ENCODE measurements at places on chromosomes 5 and 9. TPM values are rescaled to one million over a fixed set of nuclear protein-coding genes. Genes with fewer than 3 reads are reported as not detected.

- no peak for DNase-seq
Measured at GRCh38 chr9:90861380-90861779, 59.8 kb downstream of the SYK start.

- no peak for DNase-seq
Measured at GRCh38 chr9:15220658-15221318, 86.2 kb downstream of the TTC39B start.

DNA sequence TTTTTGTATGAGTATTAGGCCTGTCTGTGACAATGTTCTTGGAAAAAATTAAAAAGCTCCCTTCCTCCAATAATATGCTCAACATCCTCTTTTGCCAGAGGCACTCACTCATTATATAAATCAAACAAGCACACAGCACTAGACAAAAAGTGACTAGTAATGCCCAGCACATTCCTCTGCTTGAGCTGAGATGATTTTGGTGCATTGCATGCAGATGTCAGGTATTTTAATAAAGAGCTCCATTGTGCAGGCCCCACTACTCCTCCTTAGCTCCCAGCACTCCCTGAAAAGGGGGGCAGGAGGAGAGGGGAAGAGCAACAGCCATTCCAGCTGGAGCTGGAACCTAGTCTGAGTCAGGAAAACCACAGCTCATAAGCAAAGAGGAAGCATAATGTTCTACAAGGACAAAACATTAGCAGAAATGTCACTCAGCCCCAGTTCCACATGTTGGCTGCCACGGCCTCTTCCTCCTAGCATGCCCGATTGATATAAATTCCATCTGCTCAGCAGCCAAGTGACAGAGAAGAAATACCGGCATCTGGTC, 348.5 kb downstream of the BNC2 start:
- no peak for DNase-seq

- DNase-seq, result no peak
Measured at GRCh38 chr5:172414531-172415361, 39.6 kb downstream of the SH3PXD2B start.

- DNase-seq, result no peak
Measured at GRCh38 chr5:130385656-130386055, 481.4 kb downstream of the CHSY3 start.

- no peak for DNase-seq
Measured at GRCh38 chr5:10707198-10708142, 53.6 kb downstream of the DAP start.

GRCh38 chr5:50325237-50325832, 115.8 kb downstream of the EMB start:
- DNase-seq, result no peak

- DNase-seq, result no peak
Measured at GRCh38 chr9:134460206-134460605, 134.0 kb downstream of the RXRA start.

- DNase-seq, result no peak
Measured at GRCh38 chr5:65981548-65981947, 55.2 kb downstream of the ERBIN start.

DNA sequence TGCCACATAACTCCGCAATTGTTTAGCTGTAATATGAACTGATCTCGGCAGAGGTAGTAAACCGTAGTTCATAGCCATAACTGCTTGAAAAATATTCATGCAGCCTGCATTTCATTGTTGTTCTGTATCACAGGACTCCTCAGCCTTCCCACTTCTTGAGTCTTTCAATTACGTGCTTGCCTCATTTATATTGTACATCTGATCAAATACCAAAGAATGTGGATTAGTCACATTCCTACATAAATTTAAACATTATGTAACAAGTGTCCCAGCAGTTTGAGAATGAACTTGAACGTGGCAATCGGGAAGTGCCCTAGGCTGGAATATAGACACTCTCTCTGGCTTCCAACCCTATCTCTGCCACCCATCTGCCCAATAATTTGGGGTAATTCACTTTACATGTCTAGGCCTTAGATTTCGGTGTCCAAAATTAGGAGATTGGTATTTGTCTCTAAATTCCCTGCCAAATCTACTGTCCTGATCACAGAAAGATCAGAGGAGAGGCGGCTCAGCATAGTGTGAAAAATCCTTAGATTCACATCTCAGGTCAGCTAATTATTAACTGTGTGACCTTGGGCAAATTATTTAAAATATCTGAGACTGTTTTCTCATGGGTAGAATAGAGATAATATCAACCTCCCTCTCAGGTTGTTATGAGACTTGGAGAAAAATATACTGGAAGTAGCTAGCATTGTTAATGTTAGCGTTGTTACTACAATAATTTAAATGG, 215.1 kb upstream of the RFX3 start:
- DNase-seq, result no peak

DNA sequence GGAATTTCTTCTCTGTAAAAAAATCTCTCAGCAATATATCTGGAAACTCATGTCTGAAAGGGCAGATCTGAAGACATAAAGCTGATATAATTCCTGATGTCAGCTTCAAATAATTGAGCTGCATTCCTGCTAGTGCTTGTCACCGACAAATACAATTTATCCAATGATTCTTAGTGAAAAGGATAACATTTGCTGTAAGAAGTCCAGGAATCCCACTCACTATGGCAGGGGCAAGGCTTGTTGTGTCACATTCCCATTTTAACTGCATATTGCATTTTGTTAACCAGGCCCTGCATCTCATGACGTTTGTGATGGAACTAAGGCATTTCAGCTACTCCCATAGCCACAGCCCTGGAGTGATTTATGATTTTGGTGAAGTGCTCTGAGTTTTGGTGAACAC, 160.1 kb upstream of the DAB2 start:
- no peak for DNase-seq

DNA sequence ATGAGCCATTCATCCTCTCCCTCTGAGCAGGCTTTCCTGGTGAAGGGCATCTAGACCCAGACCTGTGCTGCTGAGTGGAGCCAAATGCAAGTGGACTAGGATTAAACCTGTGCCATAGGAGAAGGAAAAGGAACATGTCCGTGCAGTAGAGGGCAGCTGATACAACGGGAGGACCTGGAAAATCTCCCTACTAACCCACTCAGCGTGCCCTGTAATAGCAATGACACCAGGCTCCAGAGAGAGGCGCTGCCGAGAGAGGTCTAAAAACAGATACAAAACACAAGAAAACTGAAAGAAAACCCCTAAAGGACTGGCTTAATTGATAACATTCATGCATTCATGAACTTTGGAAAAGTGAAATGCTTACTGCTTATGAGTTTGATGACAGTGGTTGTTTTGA, 60.8 kb downstream of the PFDN1 start:
- DNase-seq, result no peak

DNA sequence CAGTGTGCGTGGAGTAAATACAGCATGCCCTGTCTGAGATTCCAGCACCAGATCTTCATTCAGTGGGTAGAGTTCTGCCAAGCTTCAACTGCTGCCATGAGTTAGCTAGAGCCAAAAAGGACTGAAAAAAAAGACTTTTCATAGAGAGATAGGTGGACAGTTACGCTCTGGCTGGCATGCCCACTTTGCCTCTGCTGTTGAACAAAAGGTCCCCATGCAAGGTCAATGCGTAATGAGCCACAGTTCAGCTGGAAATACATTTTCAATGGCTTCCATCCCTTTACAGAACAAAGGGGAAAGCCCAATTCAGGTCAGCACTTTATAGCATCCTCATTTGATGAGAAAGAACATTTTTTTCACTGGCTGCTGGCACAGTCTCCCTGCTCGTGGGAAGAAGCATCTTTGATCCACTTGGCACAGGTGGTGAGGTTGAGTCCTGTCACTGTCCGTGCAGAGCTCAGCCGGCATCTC, 86.9 kb upstream of the ERCC6L2 start:
- no peak for DNase-seq

- DNase-seq, result no peak
Measured at GRCh38 chr5:337563-338130, 16.1 kb downstream of the AHRR start.

DNA sequence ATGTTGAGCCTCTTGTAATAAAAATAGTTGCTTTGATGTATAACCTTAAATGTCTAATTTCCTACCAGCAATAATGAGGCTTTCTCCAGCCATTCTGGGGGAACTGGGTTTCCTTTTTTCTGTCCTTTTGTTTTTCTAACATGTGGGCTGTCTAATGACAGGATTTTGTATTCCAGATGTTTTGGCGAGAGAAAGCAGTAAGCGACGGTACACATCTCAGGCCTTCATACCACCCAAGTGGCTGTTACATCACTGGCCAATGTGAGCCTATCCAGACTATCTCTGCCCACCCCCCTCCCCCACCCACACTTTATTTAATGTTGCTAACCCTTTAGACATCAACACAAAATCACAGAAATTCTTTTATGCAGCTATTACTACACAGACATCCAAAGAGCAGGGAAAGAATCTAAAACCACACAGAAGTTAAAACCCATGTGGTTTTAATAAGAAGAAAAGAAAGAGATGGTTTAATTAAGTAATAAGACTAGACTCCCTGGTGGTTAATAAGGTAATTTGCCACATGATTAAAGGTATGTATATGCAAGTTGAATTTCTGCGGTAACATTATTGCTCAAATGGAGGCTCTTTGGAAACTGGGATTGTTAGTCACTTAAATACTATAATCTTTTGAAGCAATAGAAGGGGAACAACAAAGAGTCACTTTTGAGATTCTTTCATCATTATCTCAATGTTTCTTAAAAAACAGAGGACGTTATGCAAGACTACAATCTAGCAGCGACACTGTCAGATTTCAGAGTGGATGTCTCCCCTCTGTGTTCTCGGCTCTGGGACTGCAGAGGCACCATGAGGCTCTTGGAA, 365.1 kb downstream of the ENC1 start:
- DNase-seq, result peak; percentile 54

GRCh38 chr9:73816905-73817304, 665.2 kb downstream of the ANXA1 start:
- no peak for DNase-seq

DNA sequence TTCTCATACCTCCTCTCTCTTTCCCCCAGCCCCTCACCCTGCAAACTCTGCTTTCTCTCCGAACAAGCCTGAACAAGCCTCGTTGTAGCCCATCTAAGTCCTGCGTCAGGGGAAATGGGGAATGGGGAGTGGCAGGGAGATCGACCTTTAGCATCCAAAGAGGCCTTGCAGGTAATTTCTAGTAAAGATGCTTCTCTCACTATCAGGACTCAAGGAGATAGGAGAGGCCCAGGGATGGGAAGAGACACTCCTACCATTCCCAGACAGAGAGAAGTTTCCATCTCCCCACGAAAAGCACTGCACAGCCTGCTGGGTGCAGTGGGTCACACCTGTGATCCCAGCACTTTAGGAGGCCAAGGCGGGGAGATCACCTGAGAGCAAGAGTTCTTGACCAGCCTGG, 44.4 kb upstream of the CTNNA1 start:
- no peak for DNase-seq

GRCh38 chr5:55187370-55187769, 14.4 kb upstream of the CDC20B start:
- DNase-seq, result no peak

DNA sequence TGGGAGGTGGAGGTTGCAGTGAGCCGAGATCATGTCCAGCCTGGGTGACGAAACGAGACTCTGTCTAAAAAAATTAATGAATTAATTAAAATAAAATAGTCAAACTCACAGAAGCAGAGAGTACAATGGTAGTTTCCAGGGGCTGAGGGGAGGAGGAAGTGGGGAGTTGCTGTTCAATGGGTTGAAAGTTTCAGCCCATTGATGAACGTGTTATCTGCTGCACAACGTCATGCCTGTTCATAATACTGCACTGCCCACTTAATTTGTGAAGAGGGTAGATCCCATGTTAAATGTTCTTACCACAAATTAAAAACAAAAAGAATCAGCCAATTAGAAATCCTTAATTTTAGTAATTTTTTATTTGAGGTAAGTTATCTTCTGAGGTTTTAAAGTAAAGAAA, 16.4 kb upstream of the RUFY1 start:
- no peak for DNase-seq

GRCh38 chr5:142544071-142544753, 141.7 kb downstream of the FGF1 start:
- no peak for DNase-seq

- no peak for DNase-seq
Measured at GRCh38 chr9:87732756-87733155, 6.8 kb downstream of the CTSL start.

DNA sequence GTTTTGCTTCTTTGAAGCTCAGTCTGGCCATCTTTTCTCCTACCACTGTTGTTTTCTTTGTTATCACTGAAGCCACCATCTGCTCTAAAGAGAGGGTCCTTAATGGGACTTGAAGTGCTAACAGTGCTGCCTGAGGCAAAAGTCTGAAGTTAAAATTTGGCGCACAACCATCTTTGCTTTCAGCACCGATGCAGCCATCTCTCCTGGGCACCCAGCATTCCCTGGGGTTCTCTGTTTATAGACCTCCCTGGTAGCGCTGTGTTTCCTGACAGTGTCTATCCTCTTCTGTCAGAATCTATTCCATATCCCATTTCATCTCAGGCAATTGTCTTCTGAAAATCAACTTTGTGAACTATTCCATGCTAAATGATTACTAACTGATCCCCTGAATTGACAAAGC, 491.5 kb upstream of the MPDZ start:
- DNase-seq, result no peak

- DNase-seq, result no peak
Measured at GRCh38 chr5:181281077-181281983, 20.4 kb upstream of the TRIM52 start.

GRCh38 chr5:130216286-130216685, 312.0 kb downstream of the CHSY3 start:
- no peak for DNase-seq

DNA sequence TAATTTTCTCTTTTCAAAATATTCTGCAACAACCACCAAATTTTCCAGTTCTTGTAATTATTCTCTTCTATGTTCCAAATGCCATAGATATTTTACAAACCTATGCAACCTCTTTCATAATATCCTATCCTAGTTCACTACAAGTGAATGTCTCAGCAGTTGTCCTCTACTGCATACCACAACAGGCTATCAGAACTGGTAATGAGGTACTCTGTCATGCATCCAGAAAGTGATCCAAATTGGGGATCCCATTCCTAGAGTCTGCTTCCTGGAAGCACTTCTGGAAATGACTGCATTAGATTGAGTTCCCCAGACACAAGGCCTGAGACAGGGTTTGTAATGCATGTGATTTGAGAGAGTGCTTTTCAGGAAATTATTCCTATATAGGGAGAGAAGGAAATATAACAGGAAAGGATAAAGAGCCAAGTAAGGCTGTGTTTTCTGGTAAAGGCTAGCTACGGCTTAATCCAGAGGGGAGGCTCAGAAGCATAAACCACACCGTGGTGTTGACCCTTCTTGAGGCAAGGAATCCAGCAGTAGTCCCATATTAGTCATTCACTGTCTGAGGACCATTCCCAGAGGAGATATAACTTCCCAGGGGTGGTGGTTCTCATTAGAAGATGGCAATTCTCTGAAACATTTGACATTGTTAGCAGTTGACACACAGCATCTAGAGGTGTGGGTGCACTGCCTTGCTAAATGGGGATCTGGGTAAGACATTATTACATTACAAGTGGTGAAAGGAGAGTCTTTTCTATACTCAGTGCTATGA, 80.3 kb upstream of the FST start:
- DNase-seq, result no peak

The KIF4B gene
- 0.23 TPM for polyA plus RNA-seq

The SPATA31C1 gene
- 0.55 TPM for polyA plus RNA-seq

The LTC4S gene
- polyA plus RNA-seq, result 6.8 TPM

The FKBP15 gene
- 30.2 TPM for polyA plus RNA-seq

The ZBED3 gene
- polyA plus RNA-seq, result 31.6 TPM

The DIPK1B gene
- 38.8 TPM for polyA plus RNA-seq

The ASPN gene
- polyA plus RNA-seq, result 14.1 TPM

The SLC28A3 gene
- 0.03 TPM for polyA plus RNA-seq

The NDOR1 gene
- polyA plus RNA-seq, result 15.1 TPM

The SLC9A3 gene
- polyA plus RNA-seq, result 42.9 TPM

The VCAN gene
- 310 TPM for polyA plus RNA-seq

The CDO1 gene
- 27.5 TPM for polyA plus RNA-seq

The SLC4A9 gene
- polyA plus RNA-seq, result 13.6 TPM

The WDR38 gene
- 0.30 TPM for polyA plus RNA-seq

The CCL27 gene
- 0.44 TPM for polyA plus RNA-seq

The PNPLA7 gene
- 5.1 TPM for polyA plus RNA-seq

The LCP2 gene
- polyA plus RNA-seq, result 3.4 TPM

Measured in renal cortex interstitium (tissue), 15 donors.